ENCODE measurements at places on chromosomes 7 and 10.

DNA sequence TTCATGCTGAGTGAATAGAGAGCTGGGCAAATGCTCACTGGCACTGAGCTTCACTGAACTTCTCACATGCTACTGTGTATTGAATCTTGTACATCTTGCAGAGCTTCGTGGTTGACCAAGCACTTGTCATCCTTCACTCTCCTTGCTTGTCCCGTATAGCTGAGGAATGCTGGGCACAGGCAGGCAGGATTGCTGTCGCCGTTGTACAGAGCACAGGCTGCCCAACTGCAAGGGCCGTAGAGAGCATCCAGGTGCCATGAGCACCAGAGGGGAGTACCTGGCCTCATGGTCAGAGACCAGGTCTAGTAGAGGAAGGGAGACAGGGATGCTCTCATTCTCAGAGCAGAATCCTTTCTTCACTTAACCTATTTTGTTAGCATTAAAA lies 99.8 kb upstream of the RET start:
- no peak for DNase-seq

- no peak for DNase-seq
Measured at GRCh38 chr10:107206833-107207232, 42.3 kb upstream of the SORCS1 start.

DNA sequence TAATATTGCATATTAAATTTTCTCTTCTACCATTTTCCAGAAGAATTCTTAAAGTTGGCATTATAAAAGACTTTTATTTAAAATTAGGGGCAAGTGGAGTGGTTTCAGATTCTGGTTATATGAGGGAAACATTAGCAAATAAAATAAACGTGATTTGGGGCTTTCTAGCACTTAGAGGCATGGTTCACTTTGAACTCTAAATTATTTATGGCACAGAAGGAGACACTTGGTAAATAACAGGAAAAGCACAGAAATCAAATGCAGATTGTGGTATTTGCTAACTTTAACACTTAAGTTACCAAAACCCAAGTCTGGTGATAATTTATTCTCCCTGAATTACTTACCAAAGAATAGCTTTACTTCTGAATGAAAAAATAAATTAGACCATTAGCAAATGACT lies 134.5 kb upstream of the ETV1 start:
- DNase-seq: no peak

DNA sequence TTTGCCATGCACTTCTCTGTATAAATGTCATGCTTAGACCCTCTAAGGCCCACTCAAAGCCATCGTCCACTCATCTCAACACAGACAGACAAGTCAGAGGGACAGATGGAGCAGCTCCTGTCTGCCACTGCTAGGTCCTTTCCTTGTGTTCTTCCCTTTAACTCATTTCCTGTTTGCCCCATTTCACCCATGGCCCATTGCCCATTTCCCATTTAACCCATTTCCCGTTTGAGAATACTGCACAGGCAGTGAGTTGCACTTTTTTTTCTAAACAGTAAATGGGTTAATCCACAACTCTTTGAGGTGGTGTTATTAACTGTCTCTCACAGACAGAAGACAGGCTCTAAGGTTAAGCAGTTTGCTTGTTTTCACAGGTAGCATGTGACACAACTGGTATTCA lies 179.3 kb downstream of the NPSR1 start:
- DNase-seq: no peak

- DNase-seq: no peak
Measured at GRCh38 chr7:3019801-3020200, 23.9 kb downstream of the CARD11 start.

GRCh38 chr10:15209827-15210509 lies 41.5 kb upstream of the NMT2 start:
- DNase-seq: peak; percentile 81

DNA sequence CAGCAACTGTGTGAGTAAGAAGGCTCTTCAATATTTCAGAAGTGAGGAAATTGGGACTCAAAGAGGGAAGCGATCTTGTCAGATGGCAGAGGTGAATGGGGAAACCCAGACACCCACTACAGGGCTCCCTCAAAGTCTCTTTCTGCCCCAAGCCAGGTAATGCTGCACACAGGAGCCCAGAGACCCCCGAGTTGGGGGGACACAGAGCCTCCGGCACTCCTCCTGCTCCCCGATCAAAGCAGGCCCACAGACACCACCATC lies 139.4 kb downstream of the TNS3 start:
- no peak for DNase-seq

- no peak for DNase-seq
Measured at GRCh38 chr10:102546606-102547320, 43.0 kb downstream of the SUFU start.

DNA sequence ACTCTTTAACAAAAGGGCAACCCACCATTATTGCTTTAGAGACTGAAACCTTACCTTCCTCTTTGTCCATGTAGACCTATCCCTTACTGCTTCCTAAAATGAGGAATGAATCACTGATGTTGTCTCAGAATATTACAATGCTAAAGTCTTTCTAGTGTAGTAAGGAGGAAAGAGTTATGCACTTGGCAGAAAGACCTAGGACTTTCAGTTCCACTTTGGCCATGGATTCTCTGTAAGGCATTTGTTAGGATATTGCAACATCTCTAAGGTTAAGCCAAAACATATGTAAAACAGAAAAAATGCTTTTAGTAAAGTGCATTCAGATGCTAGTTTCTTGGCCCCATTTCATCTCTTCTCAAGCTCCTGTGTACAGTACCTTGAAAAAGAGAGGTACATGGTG lies 230.9 kb downstream of the PARD3 start:
- DNase-seq: no peak

DNA sequence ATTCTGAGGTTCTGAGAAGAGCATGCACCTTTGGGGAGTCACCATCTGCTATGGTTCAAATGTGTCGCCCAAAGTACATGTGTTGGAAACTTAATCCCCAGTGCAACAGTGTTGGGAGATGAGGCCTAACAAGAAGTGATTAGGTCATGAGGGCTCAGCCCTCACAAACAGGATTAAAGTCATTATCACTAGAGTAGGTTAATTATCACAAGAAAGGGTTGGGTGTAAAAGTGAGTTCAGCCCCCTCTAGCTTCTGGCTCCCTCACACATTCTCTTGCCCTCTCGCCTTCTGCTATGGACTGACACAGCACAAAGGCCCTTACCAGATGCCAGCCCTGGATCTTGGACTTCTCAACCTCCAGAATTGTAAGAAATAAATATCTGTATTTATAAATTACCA lies 100.3 kb upstream of the C10orf90 start:
- no peak for DNase-seq

DNA sequence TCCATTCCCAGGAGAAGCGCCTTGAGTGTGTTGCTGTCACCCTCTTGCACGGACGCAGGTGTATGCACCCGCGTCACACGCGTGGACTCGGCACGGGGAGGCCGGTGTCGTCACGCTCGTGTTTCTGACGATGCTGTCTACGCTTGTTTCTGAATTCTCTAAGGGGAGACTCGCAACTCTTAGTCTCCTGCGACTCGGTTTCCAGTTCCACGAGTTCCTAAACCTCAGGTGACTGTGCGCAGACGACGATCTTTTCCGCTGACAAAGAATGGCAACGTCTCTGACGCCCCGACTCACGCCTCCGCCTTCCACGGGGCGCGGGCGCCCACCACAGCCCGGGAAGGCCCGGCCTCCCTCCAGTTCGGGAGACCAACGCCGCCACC lies 579 bp downstream of the IDI1 start:
- DNase-seq: peak; percentile 49

- no peak for DNase-seq
Measured at GRCh38 chr10:5830629-5831445, 17.6 kb upstream of the GDI2 start.

GRCh38 chr10:126147866-126148587 lies 240.2 kb downstream of the ADAM12 start:
- DNase-seq: no peak

DNA sequence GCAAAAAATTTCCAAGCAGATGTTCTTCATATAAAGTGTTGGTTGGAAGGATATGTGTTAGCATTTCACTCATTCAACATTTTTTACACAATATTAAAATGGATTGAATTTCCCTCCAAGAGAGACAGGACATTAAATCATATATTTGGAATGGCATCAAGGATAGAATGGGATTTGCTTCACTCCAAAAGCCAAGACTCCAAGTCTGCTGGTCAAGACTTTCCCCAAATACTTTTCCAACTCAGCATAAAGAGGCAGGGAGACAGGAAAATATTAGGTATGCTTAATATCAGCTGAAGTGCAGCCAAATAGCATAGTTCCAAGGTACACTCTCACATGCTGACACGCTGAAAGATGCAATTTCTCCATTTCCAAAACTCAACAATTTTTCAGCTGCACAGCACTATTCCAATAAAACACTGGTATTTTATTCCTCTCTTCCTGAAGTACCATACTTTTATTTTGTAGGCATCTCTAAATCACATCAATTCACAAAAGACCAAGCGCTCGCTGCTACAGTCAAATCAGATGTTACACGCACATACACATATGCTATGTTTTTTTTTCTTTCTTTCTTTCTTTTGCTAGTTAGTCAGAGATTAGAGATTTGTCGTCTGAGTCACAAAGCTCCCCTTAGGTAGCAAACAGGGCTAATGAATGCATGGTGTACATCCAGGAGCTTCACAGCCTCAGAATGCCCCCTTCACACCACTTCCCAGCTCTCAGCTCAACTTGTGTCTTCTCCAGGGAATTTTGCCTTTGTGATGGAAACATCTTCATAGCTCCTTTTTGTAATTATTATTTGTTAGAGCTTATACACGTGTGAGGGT lies 1033.8 kb upstream of the AUTS2 start:
- DNase-seq: no peak

DNA sequence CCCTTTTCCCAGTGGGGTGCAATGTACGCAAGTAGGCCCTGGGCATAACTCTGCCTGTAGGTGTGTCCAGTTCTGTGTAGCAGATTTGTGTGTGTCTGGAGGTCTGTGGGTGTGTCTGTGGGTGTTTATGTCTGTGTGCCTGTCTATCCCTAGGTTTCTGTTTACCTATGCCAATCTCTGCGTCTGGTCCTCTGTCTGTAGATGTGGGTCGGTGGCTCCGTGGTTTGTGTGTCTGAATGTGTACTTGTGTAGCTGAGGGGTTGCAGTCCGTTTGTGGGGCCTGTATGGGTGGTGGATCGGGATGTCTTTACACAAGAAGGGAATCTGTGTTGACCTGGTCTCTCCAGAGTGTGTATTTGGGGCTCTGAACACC lies 932 bp downstream of the NYAP1 start:
- no peak for DNase-seq

DNA sequence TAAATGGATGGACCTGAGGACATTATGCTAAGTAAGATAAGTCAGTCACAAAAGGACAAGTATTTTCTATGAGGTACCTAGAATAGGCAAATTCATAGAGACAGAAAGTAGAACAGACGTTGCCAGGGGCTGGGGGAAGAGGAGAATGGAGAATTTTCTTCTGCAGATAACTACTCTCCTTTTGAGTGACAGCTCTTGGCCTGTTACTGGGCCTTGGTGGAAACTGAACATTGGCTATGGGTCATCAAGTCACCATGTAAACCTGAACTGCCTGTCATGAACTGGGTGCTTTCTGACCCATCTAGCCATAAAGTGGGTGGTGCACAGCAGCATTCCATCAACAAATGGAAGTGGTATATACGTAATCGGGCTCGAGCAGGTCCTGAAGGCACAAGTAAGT lies 29.3 kb upstream of the NFE2L3 start:
- no peak for DNase-seq

DNA sequence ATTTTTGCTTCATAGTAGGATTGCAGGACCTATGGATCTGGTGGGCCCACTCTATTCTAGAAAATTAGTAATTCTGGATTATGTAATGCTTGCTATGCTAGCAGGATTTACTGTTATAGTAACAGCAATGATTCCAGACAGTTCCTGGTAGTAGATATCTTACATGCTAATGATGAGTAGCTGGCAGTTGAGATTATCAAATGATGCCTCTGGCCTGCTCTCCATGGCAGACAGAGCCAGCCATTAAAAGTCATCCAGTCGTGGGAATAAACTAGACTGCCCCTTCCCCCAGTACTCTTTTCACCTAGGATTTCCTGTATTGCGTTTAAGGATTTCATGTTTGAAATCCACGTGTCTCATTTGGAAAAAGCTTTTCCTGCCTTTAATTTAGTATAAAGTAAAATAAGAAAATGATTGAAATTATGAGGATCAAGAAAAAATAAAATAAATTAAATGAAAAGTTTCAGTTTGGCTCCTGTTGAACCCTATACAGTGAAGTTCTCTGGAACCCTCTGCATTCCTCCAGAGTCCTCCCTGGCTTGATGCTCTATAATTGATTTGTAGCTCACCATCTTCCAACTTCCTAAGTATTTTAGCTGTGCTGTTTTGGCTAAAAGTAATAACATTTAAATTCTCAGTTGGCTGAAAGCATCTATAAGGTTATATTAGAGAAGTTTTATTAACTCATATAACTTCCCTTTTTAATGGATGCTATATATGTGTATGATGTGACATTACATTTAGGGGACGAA lies 14.6 kb downstream of the UMAD1 start:
- DNase-seq: no peak

- DNase-seq: no peak
Measured at GRCh38 chr10:105699504-105699903, 1058.4 kb downstream of the SORCS3 start.
